ENCODE measurements at places on chromosomes 5 and 9.

- DNase-seq, result peak; percentile 52
These were observed 56.7 kb upstream of the RETREG1 start for GRCh38 chr5:16673241-16674201.

DNA sequence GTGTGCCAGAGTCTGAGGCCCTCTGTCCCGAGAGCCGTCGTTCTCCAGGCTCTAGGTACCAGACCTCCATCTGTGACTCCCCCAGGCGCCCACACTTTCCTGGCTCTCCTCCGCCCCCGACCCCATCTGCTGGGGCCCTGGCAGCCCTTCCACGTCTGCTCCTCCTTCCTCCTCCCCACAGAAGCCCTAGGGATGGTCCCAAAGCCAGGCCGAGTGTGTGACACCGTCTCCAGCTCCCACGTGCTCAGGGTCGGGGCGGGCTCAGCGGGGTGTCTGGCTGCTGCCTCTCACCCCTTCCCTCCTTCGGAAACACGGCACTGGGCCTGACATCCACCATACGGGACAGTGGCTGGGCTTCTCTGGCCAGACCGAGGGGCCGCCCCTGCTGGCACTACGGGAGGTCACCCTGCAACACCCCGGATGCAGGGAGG is 20.5 kb upstream of the SLC6A19 start:
- no peak for DNase-seq

GRCh38 chr5:42810834-42811590 is 680 bp downstream of the SELENOP start:
- no peak for DNase-seq

DNA sequence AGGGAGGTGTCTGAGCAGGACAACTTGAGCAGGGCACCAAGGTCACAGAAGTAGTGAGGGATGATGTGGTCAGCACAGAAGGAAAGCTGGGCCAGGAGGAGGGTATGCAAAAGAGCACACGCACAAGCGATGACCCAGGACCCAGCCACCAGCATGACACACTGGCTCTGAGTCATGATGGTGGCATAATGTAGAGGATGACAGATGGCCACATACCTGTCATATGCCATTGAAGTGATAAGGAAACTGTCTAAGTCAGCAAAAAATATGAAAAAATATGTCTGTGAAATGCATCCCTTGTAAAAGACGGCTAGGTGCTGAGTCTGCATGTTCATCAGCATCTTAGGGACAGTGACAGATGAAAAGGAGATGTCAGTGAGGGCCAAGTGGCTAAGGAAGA is 380 bp downstream of the OR1J1 start:
- DNase-seq, result no peak

DNA sequence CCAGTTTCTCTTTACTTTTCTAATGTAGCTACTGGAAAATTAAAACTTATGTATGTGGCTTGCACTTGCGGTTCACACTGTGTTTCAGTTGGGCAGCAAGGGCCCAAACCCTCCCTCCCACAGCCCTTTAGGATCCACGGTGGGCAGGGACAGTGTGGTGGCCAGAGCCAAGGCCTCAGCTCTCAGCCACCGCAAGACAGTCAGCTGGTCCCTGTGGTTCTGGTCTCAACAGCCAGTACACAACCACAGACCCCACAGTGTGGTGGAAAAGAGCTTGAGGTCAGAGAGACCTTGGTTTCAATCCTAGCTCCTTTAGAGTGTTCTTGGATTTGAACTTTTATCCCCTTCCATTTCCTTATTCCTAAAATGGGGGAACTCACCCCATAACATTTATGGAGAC is 153.0 kb upstream of the SMIM23 start:
- DNase-seq, result no peak

DNA sequence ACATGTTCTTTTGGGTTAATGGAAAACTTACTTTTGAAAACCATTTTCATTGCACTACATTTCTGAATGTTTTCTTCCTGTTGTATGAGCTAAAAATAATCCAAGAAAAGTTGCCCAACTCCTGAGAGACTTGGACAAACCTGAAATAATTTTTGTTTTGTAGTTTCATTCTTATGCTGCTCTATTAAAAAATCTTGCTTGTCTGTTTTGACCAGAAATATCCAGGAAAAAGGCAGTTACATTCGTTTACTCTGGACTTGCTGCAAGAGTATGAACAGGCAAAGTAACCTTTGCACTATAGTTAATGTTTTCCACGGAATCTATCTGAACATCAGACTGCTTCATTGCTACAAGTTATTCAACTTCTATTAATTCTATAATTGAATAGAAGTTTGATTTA is 200.1 kb upstream of the DAB2 start:
- no peak for DNase-seq

GRCh38 chr9:92328225-92328624 is 2.5 kb downstream of the CENPP start:
- no peak for DNase-seq

DNA sequence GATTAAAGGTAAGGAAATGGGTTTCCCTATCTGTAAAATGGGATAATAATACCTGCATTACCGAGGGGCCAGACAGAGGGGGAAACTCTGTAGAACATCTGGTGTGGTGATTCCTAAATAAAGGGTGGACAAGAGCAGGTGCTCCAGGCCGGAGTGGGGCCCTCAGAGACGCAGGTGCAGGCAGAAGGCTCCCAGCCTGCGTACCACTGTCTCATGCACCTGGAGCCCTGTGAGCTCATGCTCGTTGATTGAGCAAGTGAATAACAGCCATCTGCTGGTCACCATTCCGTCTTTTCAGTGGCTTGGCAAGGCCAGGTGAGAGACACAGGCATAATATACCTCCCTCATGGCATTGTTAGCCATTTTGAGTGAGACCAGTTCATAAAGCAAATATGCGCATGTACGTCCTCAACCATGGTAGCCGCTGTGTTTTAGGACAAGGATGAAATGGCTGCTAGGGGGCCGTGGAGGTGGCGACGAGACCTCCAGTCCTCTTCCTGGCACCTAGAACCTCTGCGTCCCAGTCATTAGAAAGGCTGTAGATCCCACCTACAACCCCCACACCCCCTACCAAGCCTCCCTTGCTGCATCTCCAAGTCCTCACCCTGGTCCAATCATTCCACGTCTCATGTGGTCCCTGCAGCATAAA is 198.0 kb upstream of the MVB12B start:
- no peak for DNase-seq

GRCh38 chr9:115880221-115880885 is 273.2 kb upstream of the PAPPA start:
- DNase-seq, result no peak

DNA sequence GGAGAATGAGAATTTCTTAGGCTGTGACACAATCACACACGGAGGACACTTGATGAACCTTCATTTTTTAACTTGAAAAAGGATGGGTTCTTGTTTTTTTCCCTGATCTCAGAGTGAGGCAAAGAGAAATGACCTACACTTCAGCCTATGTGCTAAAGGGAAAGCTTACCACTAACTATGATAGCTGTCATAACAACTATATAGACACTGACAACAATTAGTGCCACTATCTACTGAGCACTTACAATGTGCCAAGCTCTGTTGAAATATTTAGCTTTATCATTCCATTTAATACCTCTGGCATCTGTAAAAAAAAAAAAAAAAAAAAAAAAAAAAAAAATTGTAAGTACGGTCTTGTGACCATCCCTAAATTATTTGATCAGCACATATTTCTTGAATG is 135.9 kb upstream of the WWC1 start:
- no peak for DNase-seq

DNA sequence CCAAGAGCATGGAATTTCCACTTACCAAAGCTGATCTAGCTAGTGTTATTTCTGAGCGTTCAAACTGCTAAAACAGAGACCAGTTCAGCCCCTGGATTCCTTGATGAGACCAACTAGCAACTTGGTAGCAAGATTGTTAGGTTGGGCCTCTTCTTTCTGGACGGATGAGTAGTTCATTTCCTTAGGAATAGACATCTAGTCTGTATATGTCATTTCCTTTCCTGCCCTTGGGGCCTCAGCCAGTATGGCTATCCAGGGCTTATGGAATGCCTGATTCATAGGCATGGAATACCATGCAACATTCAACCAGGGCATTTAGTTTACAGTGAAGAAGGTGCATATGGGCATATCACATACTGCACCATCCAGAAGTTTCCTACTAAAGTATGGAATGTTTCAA is 14.5 kb upstream of the LPAR1 start:
- DNase-seq, result no peak

DNA sequence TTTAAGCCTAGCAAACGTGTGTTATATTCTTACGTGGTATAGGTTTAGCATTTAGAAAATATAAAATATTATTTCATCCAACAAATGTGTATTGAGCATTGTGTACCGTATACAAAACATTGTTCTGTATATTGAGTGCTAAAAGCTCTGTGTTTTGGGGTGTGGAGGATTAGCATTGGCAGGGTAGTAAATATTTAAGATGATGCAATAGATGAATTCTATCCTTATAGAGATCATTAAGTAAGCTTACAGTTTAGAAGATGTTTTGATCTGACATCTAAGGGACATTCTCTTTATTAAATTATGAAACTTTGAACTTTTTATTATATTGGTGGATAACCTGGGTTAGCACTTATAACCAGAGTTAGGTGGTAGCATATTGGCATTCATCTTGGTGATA is 48.5 kb upstream of the GLIPR2 start:
- no peak for DNase-seq

- DNase-seq, result no peak
These were observed 356.7 kb downstream of the NDUFS4 start for GRCh38 chr5:53917095-53917494.

DNA sequence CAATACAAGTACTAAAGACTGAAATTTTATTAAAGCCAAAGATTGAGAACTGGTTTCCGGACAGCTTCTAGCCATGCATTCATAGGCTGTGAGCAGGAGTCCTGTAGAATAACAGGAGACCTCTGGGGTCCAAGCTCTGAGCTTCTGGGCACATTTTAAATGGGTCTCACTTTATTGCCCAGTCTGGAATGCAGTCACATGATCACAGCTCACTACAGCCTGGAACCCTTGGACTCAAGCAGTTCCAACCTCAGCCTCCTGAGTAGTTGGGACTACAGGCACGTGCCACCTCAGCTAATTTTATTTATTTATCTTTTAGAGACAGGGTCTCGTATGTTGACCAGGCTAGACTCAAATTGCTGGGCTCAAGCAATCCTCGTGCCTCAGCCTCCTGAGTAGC is 15.4 kb downstream of the CDKN2AIPNL start:
- DNase-seq, result no peak

DNA sequence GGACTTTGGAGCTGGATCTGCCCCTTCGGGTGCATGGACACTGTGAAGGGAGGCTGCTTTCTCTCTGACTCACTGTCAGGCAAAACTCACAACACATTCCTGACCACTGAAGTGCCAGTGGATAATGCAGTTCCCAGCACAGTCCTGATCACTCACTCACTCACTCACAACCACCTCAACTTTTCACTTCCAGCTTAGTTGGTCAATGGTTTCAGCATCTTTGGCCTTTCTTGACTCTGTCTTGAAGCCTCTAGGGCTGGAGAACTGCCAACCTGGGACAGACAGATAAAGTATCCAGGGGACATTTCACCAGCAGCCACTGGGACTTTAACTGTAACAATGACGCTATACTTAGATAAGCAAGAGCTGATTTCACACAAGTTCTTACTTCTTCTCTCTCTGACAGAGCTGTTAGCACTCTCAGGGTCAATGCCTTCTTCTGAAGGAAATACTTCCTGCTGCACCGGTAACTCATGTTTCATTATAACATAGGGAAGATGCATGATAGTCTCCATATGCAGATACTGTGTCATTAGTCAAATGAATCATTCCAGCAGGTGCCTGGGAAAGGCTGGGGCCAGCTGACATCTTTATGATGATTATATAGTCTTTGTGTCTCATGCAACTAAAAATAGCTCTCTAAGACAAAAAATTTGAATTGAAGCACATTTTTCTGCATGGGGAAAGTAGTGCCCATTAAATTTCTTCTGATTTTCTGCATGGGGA is 499.0 kb downstream of the SEMA5A start:
- DNase-seq, result no peak

DNA sequence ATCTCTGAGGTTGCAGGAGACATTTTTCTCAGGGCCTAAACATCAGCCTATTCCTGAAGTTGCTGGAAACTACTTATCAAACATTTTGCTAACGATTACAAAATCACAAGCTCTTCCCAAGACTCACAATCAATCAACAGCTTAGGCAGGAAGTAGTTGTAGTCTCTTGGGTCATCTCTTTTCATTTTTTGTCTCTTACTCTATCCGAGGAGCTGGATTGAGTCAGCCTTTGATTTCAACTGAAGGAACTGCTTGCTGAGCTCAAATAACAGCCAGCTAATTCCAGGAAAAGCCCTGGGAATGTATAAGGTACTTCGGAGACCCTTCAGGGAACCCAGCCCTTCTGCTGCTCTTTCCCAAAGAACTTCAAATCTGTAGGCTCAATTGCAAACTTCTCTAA is 398.9 kb downstream of the PLK2 start:
- DNase-seq, result no peak

DNA sequence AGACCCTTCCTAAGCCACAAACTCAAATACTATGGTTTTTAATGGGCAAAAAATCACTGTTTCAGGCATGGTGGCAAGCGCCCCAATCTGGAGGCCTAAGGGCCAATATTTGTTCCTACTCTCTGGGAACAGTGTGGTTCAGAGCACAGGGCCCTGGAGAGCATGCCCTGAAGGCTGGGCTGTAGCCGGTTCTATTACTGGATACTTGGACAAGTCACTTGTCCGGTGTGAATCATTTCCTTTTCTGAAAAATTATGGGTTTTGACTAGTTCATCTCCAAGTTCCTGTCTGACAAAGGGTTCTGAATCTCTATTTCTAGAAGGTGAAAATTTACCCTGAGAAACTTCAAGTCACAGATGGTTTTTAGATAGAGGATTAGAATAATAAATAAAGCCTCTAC is 75.0 kb downstream of the OTULIN start:
- DNase-seq, result no peak

DNA sequence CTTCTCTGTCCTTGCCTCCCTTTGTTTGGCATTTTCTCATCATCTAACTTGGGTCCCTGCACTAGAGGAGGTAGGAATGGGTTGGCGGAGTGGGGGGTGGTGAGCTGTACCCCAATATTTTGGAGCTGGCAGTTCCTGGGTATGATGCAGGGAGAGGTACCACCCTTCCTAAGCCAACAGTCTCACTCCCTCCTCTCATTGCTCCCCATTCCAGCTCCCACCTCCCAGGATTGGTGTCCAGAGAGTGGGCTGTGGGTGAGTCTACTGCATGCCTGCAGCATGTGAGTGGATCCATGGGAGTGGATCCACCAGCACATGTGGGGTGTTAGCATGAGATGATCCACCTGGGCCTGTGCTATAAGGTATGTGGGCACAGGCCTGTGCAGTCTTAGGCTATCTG is 22.2 kb upstream of the MYORG start:
- DNase-seq, result no peak

- no peak for DNase-seq
These were observed 166.3 kb downstream of the C5orf15 start for GRCh38 chr5:133801955-133802751.

GRCh38 chr5:124736082-124736804 is 10.2 kb downstream of the ZNF608 start:
- no peak for DNase-seq

GRCh38 chr5:83444445-83444844 is 27.1 kb upstream of the VCAN start:
- no peak for DNase-seq
